ENCODE measurements at places on chromosomes 11 and 22. TPM values are rescaled to one million over a fixed set of nuclear protein-coding genes. Genes with fewer than 3 reads are reported as not detected.

GRCh38 chr11:100918551-100919500 is 210.8 kb downstream of the PGR start:
- H3K36me3 ChIP-seq = no peaks in the 10 kb centered on the region
- no peak for DNase-seq

The SLC6A5 gene
- total RNA-seq = not detected

The GLYATL1 gene
- total RNA-seq = not detected

GRCh38 chr11:15213471-15214231 is 98.9 kb downstream of the INSC start:
- H3K4me3 ChIP-seq = no peak overlapping the region
- no peaks in the 10 kb centered on the region for H3K4me1 ChIP-seq
- H3K36me3 ChIP-seq = no peaks in the 10 kb centered on the region

- no peak overlapping the region for H3K4me3 ChIP-seq
- H3K36me3 ChIP-seq = no peaks in the 10 kb centered on the region
- no peak overlapping the region for H3K27ac ChIP-seq
- no peaks in the 10 kb centered on the region for H3K27me3 ChIP-seq
- DNase-seq = no peak
- H3K4me1 ChIP-seq = peaks cover 5% of the 10 kb centered on the region
Measured at GRCh38 chr11:37502202-37502601, 904.2 kb upstream of the RAG2 start.

The MFRP gene
- total RNA-seq = not detected

- no peak for DNase-seq
- no peak overlapping the region for H3K4me3 ChIP-seq
- H3K27me3 ChIP-seq = no peaks in the 10 kb centered on the region
- no peaks in the 10 kb centered on the region for H3K36me3 ChIP-seq
- no peak overlapping the region for H3K27ac ChIP-seq
Measured at GRCh38 chr22:26199665-26200064, 30.4 kb downstream of the SEZ6L start.

- H3K36me3 ChIP-seq = no peaks in the 10 kb centered on the region
- DNase-seq = no peak
- H3K4me3 ChIP-seq = no peak overlapping the region
Measured at GRCh38 chr11:70885281-70886231, 366.8 kb downstream of the SHANK2 start.

- DNase-seq = no peak
- H3K4me3 ChIP-seq = no peak overlapping the region
- H3K27ac ChIP-seq = no peak overlapping the region
- no peaks in the 10 kb centered on the region for H3K4me1 ChIP-seq
Measured at GRCh38 chr11:42253156-42253555, 793.7 kb upstream of the LRRC4C start.

- no peaks in the 10 kb centered on the region for H3K36me3 ChIP-seq
- H3K4me3 ChIP-seq = no peak overlapping the region
- H3K4me1 ChIP-seq = peaks cover 18% of the 10 kb centered on the region
- DNase-seq = no peak
Measured at GRCh38 chr11:78311702-78312371, 105.8 kb downstream of the GAB2 start.

- H3K36me3 ChIP-seq = no peaks in the 10 kb centered on the region
- peaks cover 64% of the 10 kb centered on the region for H3K4me1 ChIP-seq
- no peak overlapping the region for H3K27ac ChIP-seq
Measured at GRCh38 chr11:46114961-46115360, 6.3 kb downstream of the PHF21A start.

DNA sequence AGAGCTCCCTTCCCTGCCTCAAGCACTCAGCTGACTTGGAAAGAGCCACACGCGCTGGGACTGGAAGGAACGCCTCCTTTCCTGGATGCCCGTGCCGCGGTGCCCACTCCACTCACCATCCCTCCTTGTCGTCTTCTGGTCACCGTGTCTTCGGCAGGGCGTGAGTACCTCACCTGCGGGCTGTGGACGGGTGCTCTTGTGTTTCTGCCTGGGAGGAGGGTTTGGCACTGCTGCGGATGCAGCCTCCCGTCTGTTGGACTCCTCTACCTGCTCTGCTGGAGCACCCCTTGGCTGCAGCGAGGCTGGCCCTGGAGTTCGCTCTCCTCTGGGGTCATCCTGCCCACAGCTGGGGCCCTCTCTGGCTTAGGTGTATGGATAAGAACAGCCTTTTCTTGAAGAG is 612.7 kb downstream of the BRD1 start:
- no peak overlapping the region for H3K27ac ChIP-seq
- H3K27me3 ChIP-seq = no peaks in the 10 kb centered on the region
- DNase-seq = no peak
- H3K36me3 ChIP-seq = no peaks in the 10 kb centered on the region
- H3K4me1 ChIP-seq = no peaks in the 10 kb centered on the region
- H3K4me3 ChIP-seq = no peak overlapping the region
